ENCODE measurements at places on chromosomes 12 and 14.
A peak's percentile ranks its signal among the peaks of the same experiment; 100 is the strongest.

DNA sequence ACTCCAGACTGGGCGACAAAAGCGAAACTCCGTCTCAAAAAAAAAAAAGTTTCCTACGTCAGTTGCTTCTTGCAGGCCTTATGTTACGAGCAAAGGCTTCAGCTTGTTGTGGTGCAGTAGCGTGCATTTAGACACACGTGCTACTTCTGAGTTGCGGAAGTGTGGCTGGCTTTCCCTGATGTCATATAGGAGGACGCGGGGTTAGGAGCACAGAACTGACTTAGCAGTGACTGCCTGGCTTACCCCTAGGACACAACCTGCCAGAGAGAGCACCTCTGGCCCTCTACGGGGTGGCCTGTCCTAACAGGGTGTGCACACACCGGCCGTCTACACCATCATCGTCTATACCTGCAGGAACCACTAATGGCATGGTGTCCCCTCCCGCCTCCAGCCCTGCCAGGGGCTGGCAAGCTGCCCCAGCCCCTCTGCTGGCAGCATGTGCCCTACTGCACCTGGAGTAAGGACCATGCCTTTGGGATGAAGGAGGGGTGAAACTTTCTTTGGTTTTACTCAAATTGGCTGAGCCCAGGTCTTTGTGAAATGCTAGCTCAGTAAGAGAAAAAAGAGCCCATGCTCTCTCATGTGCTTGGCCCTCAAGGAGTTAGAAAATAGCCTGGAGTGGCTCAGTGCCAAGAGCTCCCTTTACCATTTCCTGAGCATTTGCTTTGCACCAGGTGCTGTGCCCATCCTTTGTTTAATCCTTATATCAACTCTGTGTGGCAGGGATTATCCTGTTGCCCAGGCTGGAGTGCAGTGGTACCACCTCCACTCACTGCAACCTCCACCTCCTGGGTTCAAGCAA is 1.7 kb upstream of the GPR68 start:
- H3K27ac ChIP-seq: peak overlapping the region; percentile 96
- H3K4me1 ChIP-seq: peaks cover 78% of the 10 kb centered on the region
- no peaks in the 10 kb centered on the region for H3K36me3 ChIP-seq
- H3K4me3 ChIP-seq: no peak overlapping the region
- peak; percentile 83 for DNase-seq

GRCh38 chr12:31772186-31772585 is 43.4 kb upstream of the AMN1 start:
- no peak overlapping the region for H3K4me3 ChIP-seq
- no peaks in the 10 kb centered on the region for H3K27me3 ChIP-seq
- H3K36me3 ChIP-seq: no peaks in the 10 kb centered on the region
- no peaks in the 10 kb centered on the region for H3K4me1 ChIP-seq
- no peak overlapping the region for H3K27ac ChIP-seq

DNA sequence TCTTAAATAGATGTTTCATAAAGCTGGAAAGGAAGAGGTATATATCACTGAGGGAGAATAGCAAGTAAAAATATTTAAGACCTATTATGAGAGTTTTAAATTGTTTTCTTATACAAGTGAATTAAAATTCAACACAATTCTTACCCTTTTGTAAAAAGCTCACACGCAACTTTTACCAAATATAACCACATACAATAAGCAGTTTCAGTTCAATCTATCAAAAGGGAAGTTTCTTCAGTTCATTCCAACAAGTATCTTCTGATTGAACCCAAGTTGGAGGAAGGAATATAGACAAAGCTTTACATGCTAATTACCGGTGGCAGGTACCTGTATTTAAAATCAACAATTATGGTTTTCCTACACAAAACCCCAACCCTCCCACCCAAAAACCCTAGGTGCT is 41.1 kb downstream of the GTF2A1 start:
- DNase-seq: no peak
- no peaks in the 10 kb centered on the region for H3K27me3 ChIP-seq
- H3K4me3 ChIP-seq: no peak overlapping the region
- no peak overlapping the region for H3K27ac ChIP-seq
- H3K36me3 ChIP-seq: peaks cover 9% of the 10 kb centered on the region
- no peaks in the 10 kb centered on the region for H3K4me1 ChIP-seq

DNA sequence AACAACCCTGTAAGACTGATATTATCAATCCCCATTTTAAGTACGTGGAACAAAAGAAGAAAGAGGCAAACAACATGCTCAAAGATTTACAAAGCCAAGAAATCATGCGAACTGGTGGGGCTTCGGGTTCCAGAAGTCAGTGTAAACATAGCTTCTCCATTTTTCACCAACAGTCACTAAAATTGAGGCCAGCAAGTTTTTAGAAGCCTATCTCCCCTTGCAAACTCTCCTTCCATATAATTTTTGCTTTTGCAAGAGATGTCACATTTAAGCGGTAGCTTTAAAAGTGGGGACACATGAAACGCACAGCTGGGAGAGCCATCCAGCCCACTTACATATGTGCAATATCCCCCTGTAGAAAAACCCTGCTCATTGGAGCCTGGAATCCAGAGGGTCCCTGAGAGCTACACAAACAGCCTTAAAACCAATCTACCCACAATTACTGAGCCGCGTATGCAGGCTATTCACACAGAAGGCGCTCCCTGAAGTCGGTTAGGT is 797 bp downstream of the SLC11A2 start:
- peak overlapping the region; percentile 76 for H3K4me3 ChIP-seq
- H3K27me3 ChIP-seq: no peaks in the 10 kb centered on the region
- DNase-seq: no peak
- no peaks in the 10 kb centered on the region for H3K36me3 ChIP-seq
- H3K4me1 ChIP-seq: peaks cover 19% of the 10 kb centered on the region
- peak overlapping the region; percentile 82 for H3K27ac ChIP-seq

DNA sequence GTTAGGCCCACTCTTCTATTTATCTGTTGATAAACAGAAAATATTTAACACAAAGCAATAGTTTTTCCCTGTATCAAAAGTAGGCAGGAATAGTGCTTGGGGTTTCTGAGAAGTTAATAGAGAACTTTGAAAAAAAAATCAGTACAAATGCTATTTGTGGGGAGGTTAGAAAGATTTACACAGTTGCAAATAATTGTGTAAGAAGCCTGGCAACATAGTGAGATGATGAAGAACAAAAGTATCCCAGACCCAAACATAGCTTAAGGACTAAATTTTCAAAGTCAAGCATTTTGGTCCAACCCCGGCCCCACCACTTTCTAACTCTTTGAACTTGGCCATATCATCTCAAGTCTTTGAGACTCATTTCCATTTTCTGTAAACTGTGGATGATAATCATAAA is 687.5 kb upstream of the TMEM132C start:
- no peaks in the 10 kb centered on the region for H3K4me1 ChIP-seq
- no peak overlapping the region for H3K27ac ChIP-seq
- DNase-seq: no peak
- no peaks in the 10 kb centered on the region for H3K36me3 ChIP-seq
- no peak overlapping the region for H3K4me3 ChIP-seq

DNA sequence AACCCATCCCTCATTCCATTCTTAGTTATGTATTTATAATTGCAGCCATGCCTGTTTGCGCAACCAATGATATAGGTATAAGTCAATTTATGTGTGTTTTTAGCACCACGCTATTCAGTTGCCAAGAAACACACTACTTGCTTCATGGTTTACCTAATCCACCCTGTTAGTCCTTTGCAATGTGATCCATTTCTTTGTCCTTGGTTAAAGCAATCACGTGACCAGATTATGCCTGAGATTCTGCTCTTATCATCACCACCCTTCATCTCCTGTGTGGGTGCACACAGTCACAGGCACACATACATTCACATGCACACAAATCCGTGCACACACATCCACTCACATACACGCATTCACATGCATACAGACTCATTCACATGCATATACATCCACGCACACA is 52.3 kb upstream of the KCNA5 start:
- no peaks in the 10 kb centered on the region for H3K36me3 ChIP-seq
- no peaks in the 10 kb centered on the region for H3K27me3 ChIP-seq
- DNase-seq: no peak
- no peaks in the 10 kb centered on the region for H3K4me1 ChIP-seq

- H3K27me3 ChIP-seq: no peaks in the 10 kb centered on the region
- no peak overlapping the region for H3K27ac ChIP-seq
- no peaks in the 10 kb centered on the region for H3K4me1 ChIP-seq
- H3K36me3 ChIP-seq: peaks cover 16% of the 10 kb centered on the region
- no peak overlapping the region for H3K4me3 ChIP-seq
- DNase-seq: no peak
These were observed 7.6 kb downstream of the MDM1 start for GRCh38 chr12:68324531-68324930.

GRCh38 chr12:3752096-3752709 is 706 bp downstream of the CRACR2A start:
- peaks cover 51% of the 10 kb centered on the region for H3K4me1 ChIP-seq
- peak overlapping the region; percentile 72 for H3K4me3 ChIP-seq
- peak overlapping the region; percentile 93 for H3K27ac ChIP-seq

DNA sequence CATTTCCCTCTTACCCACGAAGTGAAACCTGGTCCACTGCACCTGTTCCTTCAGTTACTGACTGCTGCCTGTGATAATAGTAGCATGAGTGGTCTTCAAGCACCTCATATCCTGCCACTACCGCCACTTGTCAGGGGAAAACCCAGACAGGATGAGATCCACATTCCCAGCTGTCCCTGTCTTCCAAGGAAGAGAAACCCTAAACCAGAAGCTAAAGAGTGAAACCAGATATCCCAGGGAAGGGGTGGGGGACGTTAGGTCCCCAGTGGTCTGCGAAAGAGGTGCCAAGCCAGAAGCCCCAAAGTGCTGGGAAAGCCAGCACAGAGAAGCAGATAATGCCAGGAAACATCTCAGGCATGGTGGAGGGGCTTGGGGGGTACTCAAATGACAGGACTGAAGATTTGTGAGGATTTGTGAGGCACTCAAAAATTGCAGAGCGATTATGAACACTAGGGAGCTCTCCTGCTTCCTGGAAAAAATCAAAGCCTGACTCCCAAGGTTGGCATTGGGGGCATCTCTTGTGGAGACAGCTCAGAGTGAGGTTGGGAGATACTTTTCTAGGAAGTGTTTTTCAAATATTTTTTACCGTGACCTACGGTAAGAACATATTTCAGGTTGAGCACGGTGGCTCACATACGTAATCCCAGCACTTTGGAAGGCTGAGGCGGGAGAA is 77.9 kb downstream of the TMEM30B start:
- H3K36me3 ChIP-seq: no peaks in the 10 kb centered on the region
- no peaks in the 10 kb centered on the region for H3K27me3 ChIP-seq
- no peak overlapping the region for H3K27ac ChIP-seq
- DNase-seq: no peak

DNA sequence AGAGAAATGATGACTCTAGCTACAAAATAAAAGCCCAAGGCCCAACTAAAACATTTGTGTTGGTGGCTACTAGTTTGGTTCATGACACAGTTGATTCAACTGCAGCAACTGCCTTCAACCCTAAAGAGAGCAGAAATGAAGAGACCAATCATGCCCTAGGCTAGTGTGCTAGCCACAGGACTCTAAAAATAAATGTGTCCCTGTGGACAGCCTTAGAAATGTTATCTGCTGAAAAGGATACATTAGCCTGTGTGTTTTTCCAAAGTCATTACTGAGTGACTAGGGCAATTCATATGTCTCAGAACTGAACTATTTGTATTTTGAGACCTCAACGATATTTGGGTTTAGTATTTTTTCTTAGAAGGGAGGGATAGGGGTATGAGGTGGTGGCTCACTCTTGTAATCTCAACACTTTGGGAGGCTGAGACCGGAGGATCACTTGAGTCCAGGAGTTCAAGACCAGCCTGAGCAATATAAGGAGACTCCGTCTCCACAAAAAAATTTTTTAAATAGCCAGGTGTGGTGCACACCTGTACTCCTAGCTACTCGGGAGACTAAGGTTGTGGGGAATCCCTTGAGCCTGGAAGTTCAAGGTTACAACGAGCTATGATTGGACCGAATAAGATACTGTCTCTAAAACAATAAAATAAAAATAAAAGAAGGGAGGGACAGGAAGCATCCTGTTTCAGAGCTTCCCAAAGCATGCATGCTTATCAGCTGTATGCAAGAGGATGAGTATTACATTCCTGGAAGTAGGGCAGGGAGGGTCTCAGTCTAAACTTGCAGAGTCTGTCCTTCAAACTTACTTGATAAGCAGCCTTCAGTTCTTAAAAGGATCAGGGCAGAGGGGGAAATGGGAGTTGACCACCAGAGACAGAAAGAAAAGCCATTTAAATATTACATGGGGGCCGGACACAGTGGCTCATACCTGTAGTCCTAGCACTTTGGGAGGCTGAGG is 29.6 kb upstream of the NAP1L1 start:
- H3K4me3 ChIP-seq: no peak overlapping the region
- H3K27me3 ChIP-seq: no peaks in the 10 kb centered on the region
- no peak overlapping the region for H3K27ac ChIP-seq
- no peaks in the 10 kb centered on the region for H3K4me1 ChIP-seq
- no peaks in the 10 kb centered on the region for H3K36me3 ChIP-seq

DNA sequence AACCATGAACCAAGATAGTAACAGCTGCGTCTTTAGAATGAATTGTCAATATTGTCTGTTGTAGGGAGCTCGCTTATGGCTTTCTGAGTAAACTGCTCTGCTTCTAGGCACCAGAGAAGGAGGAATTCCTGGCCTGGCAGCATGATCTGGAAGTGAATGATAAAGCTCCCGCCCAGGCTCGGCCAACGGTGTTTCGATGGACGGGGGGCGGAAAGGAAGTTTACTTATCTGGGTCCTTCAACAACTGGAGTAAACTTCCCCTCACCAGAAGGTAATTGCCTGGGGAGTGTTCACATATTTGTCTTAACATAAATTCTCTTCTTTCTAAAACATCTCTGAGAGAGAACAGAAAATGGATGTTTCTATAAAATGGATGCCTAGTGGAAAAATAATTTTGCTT is 4.3 kb downstream of the PRKAB1 start:
- H3K36me3 ChIP-seq: peaks cover 43% of the 10 kb centered on the region
- peaks cover 3% of the 10 kb centered on the region for H3K4me1 ChIP-seq
- no peak for DNase-seq
- no peaks in the 10 kb centered on the region for H3K27me3 ChIP-seq

DNA sequence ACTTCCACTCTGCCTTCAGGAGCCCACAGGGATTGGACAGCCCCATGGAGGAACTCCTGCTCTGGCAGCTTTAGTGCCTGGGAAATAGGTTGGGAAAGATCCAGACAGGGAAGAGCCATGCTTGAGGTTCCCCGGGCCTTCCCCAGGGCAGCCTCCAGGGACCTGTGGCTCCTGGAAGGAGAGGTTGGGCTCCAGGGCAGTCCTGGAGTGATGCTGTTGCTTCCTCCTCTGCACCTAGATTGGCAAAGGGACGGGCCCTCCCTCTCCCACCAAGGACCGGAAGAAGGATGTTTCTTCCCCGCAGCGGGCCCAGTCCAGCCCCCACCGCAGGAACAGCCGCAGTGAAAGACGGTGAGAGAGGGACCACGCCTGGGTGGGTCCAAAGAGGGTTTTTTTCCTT is 16.5 kb downstream of the VASH1 start:
- H3K27me3 ChIP-seq: no peaks in the 10 kb centered on the region
- H3K27ac ChIP-seq: no peak overlapping the region
- no peak overlapping the region for H3K4me3 ChIP-seq
- peaks cover 7% of the 10 kb centered on the region for H3K36me3 ChIP-seq
- no peaks in the 10 kb centered on the region for H3K4me1 ChIP-seq
